ENCODE measurements at places on chromosomes 3 and 15.

GRCh38 chr3:45760878-45761711 is 35.2 kb downstream of the SLC6A20 start:
- DNase-seq: no peak

- DNase-seq: no peak
Observed at GRCh38 chr3:155335724-155336354, 42.4 kb upstream of the STRIT1 start.

GRCh38 chr3:52292247-52293065 is 4.8 kb downstream of the GLYCTK start:
- DNase-seq: no peak

DNA sequence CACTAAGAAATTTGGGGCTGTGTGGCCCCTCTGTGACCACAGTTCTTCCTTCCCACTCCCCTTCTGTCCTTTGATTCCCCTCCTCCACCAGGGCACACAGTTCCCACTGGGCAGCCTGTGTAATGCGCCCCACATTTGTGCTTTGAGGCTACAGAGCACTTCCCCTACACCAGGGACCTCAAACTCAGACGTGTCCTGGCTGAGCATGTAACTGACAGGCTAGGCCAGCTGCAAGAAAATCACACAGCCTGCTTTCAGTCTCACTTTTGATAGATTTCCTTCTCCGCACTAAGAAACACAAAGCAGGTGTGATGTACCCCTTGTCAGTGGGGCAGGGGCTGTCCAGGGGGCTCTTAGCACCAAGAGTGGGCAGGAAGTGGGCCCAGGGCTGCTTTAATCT is 29.6 kb downstream of the PRKCD start:
- no peak for DNase-seq

- no peak for DNase-seq
Observed at GRCh38 chr15:64480891-64481290, 20.5 kb downstream of the ZNF609 start.

DNA sequence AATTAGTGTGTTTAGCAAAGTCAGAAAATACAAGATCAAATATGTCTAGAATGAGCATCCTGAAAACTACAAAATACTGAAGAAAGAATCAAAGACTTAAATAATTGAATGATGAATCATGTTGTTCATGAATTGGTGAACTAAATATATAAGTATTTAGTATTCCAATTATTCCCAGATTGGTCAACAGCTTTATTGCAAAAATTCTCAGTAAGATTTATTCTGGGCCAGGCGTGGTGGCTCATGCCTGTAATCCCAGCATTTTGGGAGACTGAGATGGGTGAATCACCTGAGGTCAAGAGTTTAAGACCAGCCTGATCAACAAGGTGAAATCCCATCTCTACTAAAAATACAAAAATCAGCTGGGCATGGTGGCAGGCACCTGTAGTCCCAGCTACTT is 250.0 kb upstream of the NECTIN3 start:
- DNase-seq: no peak

DNA sequence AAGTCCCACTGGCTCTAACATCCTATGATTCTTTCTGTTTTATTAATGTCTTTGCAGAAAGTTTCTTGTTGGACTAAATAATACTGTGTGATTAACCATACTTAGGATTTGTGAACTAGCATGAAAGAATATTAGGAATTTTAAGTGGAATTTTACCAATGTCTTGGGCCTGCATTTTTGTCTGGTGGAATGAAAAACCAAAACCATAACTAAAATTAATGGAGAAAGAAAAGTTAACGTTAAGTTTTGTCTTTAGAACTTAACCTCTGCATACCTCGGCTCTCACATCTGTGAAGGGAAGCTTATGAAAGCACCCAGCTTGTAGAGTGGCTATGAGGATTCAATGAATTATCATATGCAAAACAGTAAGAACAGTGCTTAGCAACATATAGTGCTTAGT is 6.5 kb downstream of the FBN1 start:
- no peak for DNase-seq

DNA sequence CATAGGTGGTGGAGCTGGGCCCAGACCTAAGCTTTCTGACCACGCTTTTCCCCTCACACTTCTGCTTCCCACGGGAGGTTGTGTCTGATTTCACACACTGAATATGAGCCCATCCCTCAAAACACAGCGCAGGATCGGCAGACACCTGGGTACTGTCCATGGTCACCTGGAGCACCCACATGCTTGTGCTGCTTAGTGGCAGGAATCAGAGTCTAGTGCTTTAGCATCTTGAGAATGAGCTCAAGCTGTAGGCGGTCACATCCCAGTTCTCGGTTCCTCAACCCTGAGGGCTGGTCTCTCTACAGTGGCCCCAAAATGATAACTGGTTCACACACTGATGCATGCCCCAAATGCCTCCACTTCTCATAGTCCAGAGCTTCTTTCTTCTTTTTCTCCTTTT is 111.0 kb downstream of the SEMA5B start:
- DNase-seq: no peak

GRCh38 chr3:11534011-11534792 is 109.5 kb downstream of the VGLL4 start:
- no peak for DNase-seq

DNA sequence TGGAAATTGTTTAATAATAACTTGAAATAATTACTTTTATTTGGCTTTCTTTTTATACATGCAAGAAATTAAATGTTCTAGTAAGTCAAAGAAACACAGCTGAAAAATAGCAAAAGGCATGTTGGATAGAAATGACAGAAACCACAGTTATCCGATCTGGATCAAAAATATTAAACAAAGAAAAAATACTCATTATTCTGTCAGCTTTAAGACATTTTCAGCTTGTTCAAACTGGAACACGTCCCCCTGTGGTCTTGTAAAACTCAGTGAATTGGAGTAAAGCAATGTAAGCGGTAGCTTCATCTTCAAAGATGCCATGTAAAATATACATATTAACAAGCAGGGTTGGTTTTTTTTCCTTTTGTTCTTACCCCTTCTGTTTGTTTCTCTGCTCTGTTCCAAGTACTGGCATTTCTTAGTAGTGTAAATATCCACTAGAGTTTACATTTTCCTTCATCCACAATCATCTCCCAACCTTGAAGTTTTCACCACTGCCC is 223.4 kb downstream of the IGSF11 start:
- DNase-seq: no peak

DNA sequence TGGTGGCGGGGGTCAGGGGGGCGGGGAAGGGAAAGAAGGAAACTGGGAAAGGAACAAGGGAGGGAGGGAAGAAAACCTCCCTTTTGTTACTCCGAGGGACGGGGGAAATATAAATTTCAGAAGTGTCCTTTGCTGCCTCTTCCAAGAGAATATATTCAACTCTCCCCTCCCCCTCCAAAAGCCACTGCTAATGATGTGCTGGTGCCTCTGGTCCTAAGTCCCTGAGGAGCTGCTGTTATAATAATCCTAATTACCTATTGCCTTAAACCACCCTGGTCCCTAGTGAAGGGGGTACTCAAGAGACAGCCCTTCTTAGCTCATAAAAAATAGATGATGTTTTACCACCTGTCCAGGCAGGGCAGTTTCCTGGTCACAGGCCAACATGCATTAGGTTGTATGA is 118.3 kb upstream of the TRIM42 start:
- DNase-seq: no peak

DNA sequence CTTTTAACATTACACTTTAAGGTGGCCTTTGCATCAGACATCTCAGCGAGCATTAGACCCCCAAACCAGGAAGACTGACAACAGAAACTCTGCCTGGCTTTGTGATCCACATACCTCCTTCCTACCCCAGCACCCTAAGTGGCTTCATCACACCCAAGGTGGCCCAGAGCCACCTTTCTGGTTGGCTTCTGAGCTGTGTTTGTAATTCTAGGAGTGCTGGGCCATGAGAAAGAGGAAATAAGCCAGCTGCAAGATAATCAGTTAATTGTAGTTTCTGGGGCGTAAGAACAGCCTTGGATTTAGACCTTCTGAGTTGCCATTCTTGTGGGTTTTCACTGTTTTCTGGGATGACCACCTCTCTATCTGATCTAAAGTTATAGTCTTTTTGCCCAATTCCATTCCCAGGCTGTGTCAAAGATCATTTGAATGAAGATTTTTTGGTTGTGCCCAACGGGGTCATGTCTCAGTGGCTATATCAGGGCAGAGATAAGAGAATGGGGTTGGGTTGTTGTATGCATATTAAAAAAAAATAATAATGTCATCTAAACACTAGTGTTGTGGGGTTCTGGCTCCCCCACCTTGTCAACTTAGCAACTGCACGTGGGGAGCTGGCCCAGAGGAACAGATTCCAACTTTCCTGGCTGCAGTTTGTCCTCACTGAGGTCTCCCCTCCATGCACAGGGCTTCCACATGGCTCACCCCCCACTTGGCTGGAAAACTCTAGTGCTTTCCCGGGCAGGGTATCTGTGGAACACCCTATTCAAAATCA is 234.8 kb upstream of the WNT5A start:
- no peak for DNase-seq

- no peak for DNase-seq
Observed at GRCh38 chr3:23913873-23914743, 2.7 kb downstream of the NKIRAS1 start.

DNA sequence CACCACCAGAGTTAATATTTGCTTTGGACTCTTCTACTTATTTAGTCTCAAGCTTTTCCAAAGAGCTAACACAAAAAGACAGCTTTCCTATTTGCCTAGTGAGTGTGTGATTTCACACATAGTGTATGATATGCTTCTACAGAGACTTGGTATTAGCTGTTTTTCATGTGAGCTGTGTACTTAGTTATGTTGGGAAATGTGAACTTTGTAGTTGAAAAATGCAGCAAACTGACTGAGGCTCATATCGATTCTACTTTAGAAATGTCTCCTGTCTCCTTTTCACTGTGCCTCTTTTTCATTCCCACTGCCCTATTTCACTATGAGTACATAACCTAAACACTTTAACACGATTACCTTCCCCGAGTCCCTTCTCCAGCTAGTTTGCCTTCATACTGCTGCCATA is 136.5 kb downstream of the ALCAM start:
- no peak for DNase-seq

DNA sequence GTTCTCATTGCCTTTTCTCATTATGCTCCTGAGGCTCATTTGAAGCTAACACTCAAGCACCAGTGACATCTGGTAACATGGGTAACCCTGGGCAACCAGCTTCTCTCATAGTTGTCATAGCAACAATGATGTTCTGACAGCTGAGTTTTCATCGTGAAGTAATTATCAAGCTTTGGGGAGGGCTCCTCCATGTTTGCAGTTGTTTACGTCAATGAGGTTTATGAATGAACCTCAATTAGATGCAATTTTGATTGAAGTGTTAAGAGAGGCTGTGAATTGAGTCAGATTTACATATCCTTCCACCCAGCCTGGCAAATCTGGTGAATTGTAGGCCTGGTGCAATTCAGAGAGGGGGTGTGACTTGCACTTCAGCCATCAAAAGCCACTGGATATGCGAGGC is 119.3 kb upstream of the CHD2 start:
- no peak for DNase-seq

DNA sequence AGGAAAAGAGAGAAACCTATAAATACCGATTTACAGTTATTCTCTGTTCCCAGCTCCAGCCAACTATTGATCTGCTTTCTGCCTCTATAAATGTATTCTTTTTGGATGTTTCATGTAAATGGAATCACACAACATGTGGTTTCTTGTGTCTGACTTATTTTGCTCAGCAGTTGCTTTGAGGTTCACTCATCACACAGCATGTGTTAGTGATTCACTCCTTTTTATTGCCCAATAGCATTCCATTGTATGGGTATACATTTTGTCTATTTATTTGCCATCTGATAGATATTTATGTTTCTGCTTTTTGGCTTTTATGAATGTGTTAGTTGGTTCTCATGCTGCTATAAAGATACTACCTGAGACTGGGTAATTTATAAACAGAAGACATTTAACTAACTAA is 23.6 kb downstream of the CCR1 start:
- no peak for DNase-seq

- DNase-seq: no peak
Observed at GRCh38 chr3:179432451-179432850, 18.8 kb downstream of the GNB4 start.

DNA sequence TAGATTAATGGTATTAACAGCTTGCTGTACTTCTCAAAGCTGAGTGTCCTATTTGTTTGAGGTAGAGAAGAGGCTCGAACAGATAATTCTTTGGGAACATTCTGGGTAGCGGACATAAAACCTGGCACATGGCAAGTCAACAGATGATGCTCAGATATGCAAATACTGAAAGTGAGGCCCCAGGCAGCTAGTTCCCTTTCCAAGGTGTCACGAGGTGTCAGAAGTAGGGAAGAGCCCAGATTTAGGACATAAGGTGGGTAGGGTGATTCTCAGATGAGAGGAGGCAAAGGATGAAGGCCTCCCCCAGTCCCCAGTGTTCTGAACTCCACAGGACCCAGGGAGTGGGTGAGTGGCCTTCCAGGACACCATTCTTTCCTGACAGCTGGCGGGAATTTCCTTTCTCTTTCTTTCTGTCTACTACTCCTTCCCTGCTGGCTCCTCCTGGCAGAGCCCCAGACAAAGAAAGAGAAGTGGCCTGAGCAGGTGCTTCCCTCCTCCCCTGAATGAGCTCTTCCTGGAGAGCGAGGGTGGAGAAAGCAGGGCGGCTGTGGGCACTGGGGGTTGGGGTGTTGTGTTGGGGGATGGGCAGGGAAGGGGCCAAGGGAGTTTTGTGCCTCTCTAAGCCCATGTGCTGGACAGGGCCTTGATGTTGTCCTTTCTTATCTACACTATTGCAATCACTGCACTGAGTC is 87.5 kb downstream of the CORO2B start:
- DNase-seq: no peak

DNA sequence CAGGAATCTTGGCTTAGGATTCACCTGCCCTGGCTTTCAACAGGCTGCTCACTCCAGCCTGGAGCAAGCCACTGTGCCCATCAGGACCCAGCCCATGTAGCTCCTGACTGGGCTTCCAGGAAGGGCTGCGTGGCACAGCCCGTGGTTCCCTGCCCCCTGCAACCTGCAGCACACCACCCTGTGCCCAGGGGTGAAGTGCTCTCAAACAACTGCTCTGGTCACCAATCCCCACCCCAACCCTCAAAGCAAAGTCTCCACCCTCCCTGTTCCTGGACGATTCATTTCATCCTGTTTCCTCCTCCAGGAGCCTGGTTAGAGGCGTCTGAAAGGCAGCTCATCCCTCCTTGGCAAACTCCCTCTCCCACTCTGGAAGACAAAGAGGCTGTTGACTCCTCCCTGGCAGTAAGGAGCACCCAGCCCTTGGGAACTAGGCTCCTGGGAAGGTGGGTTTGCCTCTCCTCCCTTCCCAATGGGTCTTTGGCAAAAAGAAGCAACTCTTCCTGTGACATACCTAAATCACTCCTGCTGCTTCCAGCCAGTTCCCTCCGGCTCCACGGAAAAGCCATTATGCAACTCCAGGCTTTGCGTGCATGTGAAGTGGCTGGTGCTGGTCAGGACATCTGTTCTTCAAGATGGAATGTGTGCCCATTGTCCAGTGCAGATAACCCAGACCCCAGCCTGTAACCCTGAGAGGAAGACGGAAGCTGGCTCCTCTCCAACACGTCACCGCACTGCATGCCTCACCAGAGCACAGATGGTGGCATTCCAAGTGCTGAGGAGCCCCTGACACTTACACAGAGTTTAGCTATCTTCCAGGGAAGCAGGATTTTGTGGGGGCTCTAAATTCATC is 29.1 kb upstream of the VIPR1 start:
- DNase-seq: no peak
